ENCODE measurements at places on chromosomes 16 and 17.
A peak's percentile ranks its signal among the peaks of the same experiment; 100 is the strongest.

DNA sequence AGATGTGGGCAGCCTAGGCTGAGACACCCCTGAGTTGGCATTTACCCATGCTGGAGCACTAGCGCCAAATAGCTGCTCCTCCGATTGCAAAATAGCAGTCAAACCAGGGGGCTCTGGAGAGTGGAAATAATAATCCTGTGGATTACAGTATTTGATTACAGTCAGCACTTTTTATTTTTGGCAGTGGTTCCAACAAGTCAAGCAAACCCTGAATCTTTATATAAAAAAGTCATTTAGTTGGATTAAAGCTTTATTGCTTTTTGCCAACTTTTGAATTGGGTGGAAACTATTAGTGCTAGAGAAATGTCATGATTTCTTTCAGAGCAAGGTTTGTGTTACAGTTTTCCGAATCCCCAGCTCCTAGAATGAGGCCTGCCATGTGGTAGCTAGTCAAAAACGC lies 99.3 kb upstream of the FAM20A start:
- DNase-seq = no peak

GRCh38 chr16:4570688-4571321 lies 14.7 kb downstream of the C16orf96 start:
- DNase-seq = no peak

- DNase-seq = peak; percentile 28
Measured at GRCh38 chr16:67260426-67261063, 11.8 kb downstream of the SLC9A5 start.

DNA sequence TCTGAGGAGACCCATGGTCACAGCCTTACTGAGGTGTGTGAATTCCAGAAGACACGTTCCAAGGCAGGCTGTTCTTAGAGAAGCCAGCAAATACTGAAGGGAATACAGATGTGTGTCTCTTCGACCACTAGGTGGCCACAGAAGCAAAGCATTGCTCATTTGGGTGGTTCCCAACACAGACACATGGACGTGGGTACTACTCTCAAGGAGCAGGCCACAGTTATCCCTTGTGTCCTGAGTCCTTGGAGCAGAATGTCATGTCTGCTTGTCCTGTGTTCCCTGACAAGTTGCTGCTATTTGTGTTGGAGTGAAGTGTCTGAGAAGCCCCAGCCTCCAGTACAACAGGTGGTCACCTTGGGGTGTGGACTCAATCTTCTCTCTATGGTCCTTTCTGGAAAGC lies 30.3 kb downstream of the HMOX2 start:
- peak; percentile 81 for DNase-seq

DNA sequence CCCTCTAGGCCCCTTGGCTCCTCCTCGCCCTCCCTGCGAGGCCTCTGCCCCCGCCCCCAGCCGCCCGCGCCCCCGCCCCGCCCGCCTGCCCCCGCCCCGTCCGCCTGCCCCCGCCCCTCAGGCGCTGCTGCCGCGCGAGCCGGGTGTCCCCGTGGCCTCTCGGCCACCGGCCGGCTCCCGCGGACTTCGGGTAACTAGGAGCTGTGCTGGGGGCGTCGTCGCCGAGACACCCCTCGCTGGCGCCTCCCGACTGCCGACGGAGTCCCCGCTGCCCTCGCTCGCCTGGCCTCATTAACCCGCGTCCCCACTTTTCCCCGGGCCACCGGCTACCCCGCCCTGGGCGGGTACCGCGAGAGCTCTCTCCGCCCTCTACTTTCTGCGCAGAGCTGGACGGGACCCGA lies at the start of gene TLCD1:
TSS of gene TLCD1 (minus strand) at position 8 of the 401 bp plus-strand sequence. CDS start 136 bp downstream, outside the sequence.
- DNase-seq = peak; percentile 72

- peak; percentile 74 for DNase-seq
Measured at GRCh38 chr16:578870-579405, 9.2 kb downstream of the PIGQ start.

DNA sequence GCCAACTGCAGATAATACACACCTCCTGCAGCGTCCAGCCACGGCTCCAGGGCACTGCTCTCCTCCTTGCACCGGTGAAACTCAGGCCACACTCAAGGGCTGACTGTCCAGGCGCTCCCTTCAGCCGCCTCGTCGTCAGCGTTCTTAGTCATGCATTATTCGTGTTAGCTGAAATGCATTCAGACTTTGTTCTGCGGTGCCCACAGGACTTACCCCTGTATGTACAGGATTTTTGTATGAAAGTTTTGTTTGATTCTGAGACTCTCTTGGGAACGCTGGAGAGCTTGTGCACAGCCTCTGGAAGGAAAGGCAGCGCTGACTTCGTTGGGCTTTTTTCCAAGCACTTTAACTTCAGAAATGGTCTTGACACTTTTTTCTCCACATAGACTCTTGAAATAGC lies 22.1 kb downstream of the CIBAR2 start:
- no peak for DNase-seq

Measured in CD4-positive, alpha-beta T cell treated with Interleukin-10 for 1 hour (primary cell).